Stimulated activated CD4-positive, alpha-beta T cell treated with anti-CD3 and anti-CD28 coated beads, Interleukin-4, amount 100 ng/mL, for 4 hours (primary cell): ENCODE measurements at places on chromosomes 5 and 9.

DNA sequence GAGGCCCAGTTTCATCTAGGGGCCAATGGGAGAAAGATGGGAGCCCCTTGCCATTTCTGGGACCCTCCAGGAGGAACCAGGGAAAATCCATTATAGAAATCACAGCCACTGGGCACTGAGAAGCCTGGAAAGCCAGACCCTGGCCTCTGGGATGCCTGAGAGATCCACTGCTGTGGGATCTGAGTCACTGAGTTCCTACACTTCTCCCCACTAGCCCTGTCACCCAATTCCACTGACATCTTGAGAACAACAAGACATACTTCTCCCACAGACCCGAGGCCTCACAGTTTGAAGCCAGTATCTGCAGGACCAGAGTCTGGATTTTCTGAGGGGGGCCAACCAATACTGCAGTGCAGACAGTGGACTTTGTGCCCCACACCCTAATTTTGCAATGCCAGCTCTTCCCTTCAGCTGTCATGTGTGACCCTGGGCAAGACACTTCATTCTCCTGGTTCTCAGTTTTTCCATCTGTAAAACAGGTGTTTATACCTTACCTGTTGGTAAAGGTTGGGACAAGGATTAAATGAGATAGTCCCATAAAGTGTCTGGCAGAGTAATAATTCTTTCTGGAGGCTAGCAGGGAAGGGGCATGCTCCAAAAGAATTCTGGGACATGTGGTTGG, 46.5 kb downstream of the CXXC5 start:
- DNase-seq, result no peak

DNA sequence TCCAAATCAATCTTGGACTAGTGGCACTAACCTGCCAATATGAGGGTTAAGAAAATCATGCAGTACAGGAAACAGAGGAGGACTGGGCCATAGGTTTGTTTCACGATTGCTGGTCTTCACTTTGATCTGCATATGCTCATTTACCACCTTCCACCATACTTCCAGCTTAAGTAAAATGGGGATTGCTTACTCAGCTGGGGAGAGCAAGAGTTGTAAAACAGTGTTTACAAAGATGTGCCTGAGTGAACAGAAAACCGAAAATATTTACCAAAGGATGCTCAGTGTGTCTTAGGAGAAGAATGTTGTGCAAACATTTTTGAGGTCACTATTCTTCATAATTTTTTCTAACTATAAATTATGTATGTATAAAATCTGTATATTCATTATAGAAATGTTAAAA, 65.1 kb upstream of the DNAH5 start:
- no peak for DNase-seq

DNA sequence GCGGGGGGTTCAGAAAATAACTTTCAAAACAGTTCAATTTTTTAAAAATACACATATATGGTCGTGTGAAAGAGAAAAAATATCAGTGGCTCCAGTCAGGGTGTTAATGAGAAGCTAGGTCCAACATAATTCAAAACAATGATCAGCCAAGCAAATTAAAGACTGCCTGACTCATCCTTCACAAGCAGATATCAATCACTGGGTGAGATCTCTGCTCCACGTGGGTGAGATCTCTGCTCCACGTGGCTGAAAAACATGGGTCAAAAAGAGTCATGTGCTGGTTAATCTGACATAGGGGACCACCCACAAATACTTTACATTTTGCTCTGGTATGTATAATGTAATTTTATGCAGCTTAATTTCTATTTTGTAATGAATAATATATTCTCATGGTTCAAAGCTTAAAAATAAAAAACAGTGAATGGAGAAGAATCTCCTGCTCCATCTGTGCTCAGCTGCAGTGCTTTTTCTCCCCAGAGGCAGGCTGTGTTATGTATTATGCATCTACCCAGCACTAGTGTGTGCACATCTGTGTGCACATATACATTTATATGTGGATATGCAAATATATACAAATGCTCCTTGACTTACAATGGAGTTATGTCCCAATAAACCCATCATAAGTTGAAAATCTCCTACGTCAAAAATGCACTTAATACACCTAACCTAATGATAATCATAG, 93.1 kb upstream of the S1PR3 start:
- DNase-seq, result no peak

- DNase-seq, result no peak
Measured at GRCh38 chr9:105242557-105242956, 1.9 kb upstream of the SLC44A1 start.

DNA sequence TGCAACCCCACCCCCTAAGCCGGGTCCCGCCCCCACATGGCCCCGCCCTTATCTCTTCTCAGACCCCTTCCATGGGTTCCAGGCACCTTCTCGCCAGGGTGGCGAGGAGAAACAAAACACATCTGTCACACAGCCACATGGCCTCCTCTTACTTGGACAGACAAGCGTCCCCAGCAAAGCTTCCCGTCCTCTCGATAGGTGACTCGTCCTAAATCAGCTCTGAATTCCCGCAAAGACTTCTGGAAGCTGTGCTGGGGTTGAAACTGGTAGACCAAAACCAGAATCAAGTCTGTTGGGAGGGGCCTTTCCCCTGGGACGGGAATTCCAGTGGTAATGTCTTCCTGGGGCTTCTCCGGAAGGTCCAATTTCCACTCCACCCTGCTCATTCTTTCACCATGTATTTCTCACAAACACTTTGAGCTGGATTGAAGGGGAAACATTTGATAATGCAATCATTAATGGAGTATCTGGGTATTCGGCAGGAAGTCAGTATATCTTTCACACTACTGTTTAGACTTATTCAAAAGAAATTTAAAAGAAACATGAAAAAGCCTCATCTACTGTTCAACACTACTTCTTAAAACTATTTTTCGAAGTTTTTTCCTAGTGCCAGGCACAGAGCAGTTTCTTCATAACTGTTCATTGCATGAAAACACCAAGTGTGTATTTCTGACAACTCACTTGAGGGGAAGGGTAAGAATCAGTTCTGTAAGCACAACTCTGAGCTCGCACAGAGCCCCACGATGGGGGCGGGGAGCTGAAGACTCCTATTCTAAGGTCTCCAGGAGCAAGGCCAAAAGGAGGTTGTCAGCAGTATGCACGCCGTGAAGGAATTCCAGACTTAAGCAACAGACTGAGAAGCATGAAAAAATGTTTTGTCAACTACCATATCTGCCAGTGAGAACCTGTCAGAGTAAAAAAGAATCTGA, 644 bp upstream of the CTNNAL1 start:
- no peak for DNase-seq

DNA sequence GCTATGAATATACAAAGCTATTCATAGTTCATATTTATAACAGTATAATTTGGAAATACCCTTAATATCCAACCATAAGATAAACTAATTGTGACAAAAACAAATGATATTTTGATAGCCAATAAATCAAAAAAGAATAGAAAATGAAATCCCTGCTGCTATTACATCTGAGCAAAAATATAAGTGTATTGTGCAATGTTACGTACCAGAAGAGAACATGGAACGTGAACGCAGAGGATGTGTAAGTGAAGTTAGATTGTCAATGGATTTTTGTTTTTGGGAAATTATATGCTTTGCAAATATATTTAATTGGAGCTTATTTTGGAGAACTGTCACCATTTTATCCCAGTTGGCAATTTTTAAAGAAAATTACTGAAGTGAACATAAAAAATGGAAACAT, 15.4 kb downstream of the GCNT1 start:
- DNase-seq, result no peak
